Dorsolateral prefrontal cortex (tissue), 122 donors: ENCODE measurements at places on chromosomes 1 and 21.

GRCh38 chr1:192904438-192904895 lies 95.6 kb downstream of the RGS2 start:
- no peak for DNase-seq

DNA sequence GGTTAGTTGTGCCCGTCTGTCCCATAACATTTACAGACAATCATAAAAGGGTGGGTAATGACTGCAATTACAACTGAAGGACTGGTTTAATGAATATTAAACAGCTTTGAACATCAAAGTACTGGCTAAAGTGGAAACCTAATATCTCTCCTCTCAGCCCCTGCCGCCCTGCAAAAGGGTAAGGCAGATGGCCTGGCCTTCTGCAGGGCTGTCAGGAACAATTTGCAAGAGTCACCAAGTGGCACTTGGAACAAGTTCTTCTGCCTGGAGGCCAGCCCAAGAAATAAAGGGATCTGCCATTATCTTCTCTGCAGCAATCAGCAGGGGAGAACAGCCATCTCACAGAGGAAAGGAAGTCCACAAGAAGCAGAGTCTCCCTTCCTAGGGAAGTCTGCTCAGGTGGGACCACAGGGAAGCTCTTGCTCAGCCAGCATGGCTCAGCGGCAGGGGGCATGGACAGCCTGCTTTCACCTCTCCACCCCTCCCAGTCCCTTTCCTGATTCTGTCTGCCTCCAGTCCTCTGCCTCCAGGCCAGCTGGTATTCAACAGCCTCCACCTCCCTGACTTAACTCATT lies 96.1 kb downstream of the TRABD2B start:
- no peak for DNase-seq

- no peak for DNase-seq
Measured at GRCh38 chr21:45830720-45831366, 150.7 kb upstream of the COL6A1 start.

DNA sequence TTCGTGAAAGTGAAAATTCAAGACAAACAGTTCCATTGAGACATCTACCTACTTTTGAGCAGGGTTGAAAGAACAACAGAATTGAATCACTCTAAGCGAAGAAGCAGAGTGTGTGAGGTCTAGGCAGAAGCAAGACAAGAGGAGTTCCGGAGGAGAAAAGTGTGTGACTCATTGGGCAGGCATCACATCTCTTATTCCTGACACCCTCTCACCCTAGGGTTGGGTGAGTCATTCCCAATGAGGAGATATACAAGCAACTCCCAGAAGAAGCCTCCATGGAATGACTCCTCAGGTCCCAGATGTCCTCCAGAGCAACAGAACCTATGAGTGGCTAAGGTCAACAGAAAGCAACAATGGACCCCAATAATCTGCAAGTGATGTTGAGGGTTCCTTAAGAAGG lies 138.1 kb downstream of the TPR start:
- no peak for DNase-seq

GRCh38 chr1:24963099-24963872 lies 33.2 kb upstream of the RUNX3 start:
- DNase-seq, result no peak

- DNase-seq, result no peak
Measured at GRCh38 chr1:92695104-92695503, 89.8 kb downstream of the EVI5 start.

GRCh38 chr1:43049481-43049880 lies 90.8 kb upstream of the SLC2A1 start:
- no peak for DNase-seq

GRCh38 chr21:36478207-36478701 lies 1.7 kb downstream of the CLDN14 start:
- DNase-seq, result no peak

GRCh38 chr1:244835276-244836134 lies at the start of gene COX20:
Gene COX20, plus strand, starts transcription at chr1:244835658. Its CDS starts 57 bp downstream, at chr1:244835715.
- DNase-seq, result peak; percentile 76

DNA sequence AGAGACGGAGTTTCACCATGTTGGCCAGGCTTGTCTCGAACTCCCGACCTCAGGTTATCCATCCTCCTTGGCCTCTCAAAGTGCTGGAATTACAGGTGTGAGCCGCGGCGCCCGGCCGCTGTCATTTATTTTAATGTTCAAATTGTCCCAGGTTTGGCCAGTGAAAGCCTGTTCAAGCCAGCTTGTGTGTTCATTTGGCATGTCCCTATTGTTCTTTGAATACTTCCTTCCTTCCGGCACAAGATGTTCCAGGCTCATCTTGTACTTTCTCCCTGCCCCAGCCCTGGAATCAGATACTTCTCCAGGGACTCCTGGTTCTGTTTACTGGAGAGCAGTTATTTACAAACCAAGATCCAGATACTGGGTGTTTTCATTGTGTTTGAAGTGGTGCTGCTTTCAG lies 37.0 kb downstream of the ZBTB8B start:
- no peak for DNase-seq

DNA sequence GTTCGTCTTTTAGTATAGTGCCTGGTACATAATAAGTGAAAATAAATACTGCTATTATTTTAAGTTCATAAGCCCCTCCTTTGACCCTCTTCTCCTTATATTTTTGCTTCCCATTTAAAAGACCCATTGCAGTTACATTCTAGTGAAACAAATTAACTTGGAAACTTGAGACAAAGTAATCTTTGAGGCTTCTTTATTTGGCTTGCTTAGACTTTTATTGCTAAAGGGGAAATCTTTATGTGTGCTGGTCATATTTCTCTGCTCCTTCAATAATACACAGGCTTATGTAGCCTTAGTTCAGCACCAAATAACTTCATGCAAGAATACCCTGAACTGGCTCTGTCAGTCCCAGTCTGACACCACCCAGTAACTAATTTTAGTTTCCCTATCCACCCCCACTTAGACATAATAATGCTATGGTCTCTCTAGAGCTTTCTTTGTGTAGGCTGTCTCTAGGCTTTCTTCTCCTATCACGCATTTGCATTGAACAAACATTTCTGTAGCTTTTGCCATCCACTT lies 257.8 kb downstream of the OMA1 start:
- no peak for DNase-seq

GRCh38 chr1:2145946-2146835 lies 48.4 kb downstream of the FAAP20 start:
- DNase-seq, result no peak

DNA sequence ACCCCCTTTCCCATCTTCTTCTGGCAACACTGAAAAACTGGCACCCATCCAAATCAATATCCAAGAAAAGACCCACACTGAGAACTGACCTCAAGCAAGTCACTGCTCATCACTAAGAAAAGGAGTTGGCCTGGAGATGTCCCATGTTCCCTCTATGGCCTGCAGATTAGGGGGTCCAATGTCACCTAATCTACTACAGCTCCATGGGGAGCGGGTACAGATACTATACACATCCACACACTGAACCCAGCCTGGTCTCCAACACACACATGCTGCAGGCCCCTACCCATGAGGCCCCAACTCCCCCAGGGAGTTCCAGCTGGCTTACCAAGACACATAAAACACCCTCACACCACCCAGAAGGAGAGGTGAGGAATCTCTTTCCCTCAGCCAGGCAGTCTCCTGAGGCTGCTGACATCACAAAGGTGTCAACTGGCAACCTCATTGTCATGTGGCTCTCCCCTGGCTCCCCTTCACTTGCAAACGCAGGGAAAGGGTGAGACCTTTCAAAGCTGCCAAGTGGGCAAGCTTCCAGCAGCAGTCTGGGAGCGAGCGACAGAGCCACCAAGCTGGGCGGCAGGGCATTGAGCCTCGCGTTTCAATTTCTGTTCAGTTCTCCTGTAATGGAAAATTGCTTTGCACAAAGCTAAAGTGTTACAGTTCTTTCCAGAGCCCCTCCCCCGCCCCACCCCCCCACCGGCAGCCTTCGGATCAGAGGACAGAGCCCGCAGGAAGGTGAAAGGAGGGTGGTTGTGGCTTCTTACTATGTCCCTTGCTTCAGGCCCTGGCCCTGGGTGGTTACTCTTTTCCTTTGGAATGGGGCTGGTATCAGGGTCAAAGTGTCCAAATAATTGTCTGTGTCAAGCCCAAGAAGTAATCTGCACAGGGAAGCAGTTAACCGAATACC lies at the start of gene LRRC52:
TSS of gene LRRC52 (plus strand) at position 469 of the 907 bp plus-strand sequence. CDS start at position 766, 297 bp downstream.
- peak; percentile 30 for DNase-seq

- no peak for DNase-seq
Measured at GRCh38 chr1:233805786-233806185, 98.7 kb upstream of the SLC35F3 start.

- DNase-seq, result no peak
Measured at GRCh38 chr1:17724150-17724549, 31.0 kb upstream of the ACTL8 start.

DNA sequence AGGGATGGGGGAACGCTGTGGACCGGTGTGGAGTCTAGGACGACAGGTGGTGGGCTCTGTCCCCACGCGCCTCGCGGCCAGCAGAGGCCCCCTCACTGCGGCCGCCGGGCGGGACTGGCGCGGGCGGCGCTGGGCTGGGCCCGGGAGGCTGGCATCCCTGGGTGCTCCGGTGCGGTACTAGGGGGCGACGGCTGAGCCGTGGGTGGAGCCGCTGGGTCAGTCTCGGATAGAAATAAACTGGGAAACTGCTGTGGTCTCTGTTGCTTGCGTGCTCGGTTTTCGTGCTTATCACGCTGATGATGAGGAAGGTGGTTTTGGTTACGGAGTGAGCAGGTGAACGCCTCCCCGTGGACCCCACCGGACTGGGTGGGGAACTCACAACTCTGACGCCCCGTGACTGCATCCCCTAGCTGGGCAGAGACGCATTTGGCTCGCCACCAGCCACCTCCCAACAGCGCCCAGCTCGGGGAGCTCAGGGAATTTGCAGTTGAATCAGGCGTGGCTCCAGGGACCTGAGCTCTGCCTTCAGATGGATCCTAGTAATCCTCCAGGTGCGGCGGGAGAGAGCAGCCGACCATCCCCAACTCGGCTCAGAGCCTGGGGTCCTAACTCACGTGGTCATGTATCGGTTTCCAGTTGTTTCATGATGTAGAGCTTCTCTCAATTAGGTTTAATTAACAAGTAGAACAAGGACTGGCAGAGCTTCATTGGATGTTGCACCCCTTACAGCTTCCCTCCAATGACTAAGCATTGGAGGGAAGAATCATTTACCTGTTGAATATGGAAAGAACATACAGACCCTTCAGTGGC lies 32.1 kb downstream of the HSD17B7 start:
- peak; percentile 64 for DNase-seq

- no peak for DNase-seq
Measured at GRCh38 chr1:178743801-178744200, 18.8 kb downstream of the RALGPS2 start.

GRCh38 chr21:21968810-21969209 lies 970.6 kb downstream of the NCAM2 start:
- DNase-seq, result no peak

DNA sequence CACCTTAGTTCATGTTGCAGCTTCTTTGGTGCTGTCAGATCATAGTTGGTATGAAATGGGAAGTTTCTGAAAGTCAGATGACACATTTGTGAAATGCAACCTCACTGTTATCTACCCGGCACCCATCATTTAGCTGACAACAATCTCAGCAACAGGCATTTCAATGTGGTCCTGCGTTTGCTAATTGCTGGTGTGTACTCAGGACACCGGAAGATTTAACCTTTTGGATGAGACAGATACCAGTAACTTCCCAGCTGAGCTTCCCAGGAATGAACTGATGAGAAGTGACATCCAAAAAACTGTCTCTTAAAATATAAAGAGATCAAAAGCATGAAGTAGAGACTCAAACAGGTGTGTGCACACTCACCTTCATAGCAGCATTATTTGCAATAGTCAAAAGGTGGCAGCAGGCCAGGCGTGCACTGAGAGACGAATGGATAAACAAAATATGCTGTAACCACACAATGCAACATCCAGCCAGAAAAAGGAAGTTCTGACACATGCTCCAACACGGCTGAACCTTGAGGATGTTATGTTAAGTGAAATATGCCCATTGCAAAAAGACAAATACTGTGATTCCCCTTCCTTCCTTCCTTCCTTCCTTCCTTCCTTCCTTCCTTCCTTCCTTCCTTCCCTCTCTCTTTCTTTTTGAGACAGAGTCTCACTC lies 7.9 kb upstream of the CLDN14 start:
- no peak for DNase-seq

GRCh38 chr1:185573677-185574076 lies 160.5 kb upstream of the HMCN1 start:
- no peak for DNase-seq

DNA sequence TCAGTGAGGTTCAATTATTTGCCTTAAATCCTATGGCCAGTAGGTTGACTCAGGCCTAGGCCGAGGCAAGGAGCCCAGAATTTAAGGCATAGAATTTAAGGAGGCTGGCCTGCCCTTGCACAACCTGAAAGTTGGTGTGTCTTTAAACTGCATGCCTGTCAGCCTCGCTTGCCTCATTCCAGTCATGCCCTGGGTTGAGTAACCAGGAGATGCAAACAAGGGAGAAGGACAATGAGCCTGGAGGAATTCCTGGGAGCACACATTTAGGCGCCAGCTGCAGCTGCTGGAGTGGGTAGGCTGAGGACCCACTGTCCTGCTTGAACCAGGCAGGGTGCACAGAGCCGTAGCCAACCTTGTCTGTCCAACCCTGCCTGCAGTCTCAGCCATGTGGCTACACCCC lies 11.7 kb downstream of the CD2 start:
- DNase-seq, result no peak

GRCh38 chr1:227913396-227913763 lies 34.4 kb downstream of the WNT9A start:
- DNase-seq, result no peak

DNA sequence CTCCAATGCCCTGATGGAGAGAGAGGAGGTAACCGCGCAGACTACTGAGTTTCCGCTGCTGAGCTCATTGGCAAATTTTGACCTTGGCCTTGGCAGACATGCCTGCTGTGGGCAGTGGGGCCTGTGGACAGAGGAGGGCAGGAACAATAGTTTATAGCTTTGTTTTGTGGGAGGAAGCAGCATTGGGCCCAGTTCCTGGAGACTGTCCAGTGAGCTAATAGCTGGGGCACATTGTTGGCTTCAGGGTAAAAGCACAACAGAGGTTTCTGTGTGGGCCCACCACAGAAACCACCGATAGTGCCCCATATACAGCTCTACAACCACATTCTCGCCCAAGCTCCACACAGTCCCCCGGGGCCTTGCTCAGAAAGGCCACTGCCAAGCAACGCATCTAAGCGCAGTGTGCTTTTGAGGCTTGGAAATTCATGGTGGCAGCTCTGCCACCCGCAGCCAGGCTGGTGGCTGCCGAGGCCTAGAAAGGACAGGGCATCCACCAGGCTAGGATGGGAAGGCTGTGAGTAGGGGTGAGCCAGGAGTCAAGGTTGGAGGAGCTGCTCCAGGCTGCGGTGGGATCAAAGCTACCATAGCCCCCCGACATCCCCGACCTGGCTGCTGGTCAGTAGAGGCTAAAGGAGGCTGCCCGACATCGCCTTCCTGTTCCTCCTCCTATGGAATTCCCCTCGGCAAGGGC lies 43.2 kb downstream of the NEK2 start:
- DNase-seq, result no peak

DNA sequence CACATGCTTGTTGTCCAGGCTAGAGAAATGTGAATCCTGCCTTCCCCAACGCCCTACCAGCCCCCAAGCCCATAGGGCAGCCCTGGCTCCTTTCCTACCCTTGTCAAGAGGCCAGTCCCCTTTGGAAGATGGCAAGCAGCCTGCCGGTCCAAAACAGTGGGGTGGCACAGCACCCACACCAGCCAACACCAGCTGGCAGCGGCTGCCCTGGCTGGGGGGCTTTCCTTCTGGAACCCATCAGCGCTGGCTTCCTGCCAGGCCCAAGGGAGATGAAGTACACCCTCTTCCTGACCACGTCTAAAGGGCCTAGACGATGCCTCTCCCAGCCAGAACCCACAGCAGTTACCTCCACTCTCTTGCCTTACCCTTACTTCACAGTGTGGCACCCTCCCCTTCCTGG lies 24.2 kb downstream of the KCNN3 start:
- no peak for DNase-seq
